EL (cell line): ENCODE measurements at places on chromosomes 5 and 9.

- DNase-seq: no peak
Measured at GRCh38 chr5:110718311-110718710, 8.2 kb downstream of the TMEM232 start.

- no peak for DNase-seq
Measured at GRCh38 chr9:120820095-120820494, 22.6 kb downstream of the PSMD5 start.

- no peak for DNase-seq
Measured at GRCh38 chr5:128237000-128237399, 153.4 kb downstream of the SLC12A2 start.

GRCh38 chr9:106936680-106937079, 73.7 kb downstream of the ZNF462 start:
- DNase-seq: no peak

DNA sequence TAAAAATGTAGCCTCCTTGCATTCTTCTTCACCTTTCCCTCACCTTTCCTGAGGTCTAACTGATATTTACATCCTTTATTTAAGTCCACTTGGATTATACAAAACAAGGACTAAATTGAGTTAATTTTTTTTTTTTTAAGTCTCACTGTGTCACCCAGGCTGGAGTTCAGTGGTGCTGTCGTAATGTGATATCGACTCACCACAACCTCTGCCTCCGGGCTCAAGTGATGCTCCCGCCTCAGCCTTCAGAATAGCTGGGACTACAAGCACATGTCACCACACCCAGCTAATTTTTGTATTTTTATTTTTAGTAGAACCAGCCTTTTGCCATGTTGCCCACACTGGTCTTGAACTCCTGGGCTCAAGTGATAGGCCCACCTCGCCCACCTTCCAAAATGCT, 195.3 kb downstream of the BNC2 start:
- peak; percentile 50 for DNase-seq
